ENCODE measurements at places on chromosomes 2 and 18.
A peak's percentile ranks its signal among the peaks of the same experiment; 100 is the strongest.

- peak; percentile 64 for DNase-seq
These were observed 17.0 kb upstream of the NFATC1 start for GRCh38 chr18:79378536-79379250.

GRCh38 chr18:36850527-36851201 is 21.7 kb downstream of the KIAA1328 start:
- DNase-seq: no peak

DNA sequence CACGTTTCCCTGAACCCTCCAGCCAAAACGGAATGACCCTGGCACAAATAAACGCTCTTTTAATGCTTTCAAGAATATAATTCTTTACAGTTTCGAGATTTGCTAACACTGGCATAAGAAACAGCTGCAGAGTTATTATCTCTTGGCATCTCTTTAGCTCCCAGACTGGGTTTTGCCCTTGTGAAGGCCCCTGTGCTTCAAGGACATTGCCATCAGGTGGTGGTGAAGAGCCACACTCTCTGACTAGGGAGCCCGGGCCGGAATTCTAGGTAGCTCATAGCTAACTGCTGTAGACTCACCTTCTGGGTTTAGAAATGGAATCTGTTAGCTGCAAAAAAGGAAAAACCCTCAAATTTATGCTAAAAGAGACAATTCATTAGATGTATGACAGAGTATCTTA is 13.3 kb upstream of the GALNT14 start:
- no peak for DNase-seq

- no peak for DNase-seq
These were observed 247.6 kb downstream of the TNS1 start for GRCh38 chr2:217755027-217755745.

DNA sequence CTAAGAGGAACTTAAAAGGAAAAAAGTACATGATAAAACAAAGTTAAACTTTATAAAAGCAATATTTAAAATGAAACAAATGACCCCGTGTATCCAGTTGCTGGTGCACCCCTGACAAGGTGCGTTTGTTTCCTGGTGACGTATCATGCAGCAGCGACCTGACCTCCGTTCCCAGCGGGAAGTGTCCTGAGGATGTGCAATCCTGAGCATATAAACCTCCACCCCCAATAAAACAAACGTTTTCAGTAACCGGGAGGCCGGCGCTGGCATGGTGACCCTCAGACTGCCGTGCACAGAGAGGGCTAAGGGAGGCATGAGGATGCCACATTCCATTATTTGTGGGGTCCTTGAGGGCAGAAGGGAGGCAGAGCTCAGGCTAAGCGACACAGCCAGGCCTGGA is 14.8 kb downstream of the SLC66A2 start:
- no peak for DNase-seq

- no peak for DNase-seq
These were observed 36.4 kb downstream of the TAF1B start for GRCh38 chr2:9879455-9880194.

GRCh38 chr2:118520246-118520645 is 327.2 kb downstream of the EN1 start:
- DNase-seq: no peak

DNA sequence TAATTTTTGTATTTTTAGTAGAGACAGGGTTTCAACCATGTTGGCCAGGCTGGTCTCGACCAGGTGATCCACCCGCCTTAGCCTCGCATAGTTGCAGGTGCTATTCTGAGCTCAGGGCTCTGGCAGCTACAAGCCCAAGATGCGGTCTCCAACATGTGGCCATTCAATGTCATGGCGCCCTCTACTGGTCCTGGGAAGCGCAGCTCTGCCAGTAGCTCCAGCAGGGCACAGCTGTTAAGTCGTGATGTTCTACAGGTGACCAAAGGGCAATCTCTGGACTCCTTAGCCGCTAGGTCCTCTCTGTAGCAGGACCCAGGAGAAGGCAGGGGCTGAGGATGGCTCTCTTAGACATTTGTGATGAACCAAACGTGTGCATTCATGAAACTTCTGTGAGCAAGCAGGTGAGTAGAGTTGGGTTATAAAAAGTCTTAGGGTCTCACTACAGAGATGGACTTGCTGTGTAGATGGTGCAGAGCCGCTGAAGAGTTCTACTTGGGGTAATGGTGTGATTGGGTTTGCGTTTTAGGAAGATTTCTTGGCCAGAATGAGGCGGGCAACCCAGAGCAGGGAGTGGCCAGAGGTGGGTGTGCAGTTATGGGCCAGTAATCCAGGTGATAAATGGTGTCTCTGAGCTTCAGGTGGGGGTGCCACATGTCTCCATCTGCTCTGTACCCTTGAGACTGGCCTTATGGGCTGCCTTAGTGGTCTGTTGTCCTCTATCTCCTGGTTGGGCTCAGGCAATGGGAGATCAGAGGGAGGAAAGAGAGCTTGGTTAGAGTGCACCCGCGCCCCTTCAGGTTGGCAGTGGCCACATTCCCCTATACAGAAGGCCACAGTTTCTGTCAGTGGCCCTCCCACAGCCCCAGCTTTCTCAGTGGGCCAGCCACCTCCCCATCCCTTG is 31.0 kb downstream of the IL37 start:
- DNase-seq: peak; percentile 9

DNA sequence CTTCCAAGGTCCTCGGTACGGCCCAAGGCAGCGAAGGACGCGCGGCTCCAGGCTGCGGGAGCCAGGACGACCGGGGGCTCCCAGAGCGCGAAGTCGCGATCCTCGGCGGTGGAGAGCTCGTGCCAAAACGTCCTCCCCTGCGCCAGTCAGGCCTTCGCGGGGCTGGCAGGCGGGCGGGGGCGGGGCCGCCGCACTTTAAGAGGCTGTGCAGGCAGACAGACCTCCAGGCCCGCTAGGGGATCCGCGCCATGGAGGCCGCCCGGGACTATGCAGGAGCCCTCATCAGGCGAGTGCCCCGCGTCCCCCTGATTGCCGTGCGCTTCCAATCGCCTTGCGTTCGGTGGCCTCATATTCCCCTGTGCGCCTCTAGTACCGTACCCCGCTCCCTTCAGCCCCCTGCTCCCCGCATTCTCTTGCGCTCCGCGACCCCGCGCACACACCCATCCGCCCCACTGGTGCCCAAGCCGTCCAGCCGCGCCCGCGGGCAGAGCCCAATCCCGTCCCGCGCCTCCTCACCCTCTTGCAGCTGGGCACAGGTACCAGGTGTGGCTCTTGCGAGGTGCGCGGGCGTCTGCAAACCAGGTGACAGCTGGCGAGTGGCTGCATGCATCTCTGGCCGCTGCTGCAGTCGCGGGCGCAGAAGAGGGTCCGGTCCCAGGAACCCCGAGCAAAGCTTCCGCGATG is at the start of gene CIDEA:
Gene CIDEA, plus strand, starts transcription at position 226 of the 684 bp plus-strand sequence. Its CDS starts 23 bp downstream, at position 249.
- DNase-seq: no peak

- no peak for DNase-seq
These were observed 82.2 kb upstream of the ITGA4 start for GRCh38 chr2:181374781-181375675.

DNA sequence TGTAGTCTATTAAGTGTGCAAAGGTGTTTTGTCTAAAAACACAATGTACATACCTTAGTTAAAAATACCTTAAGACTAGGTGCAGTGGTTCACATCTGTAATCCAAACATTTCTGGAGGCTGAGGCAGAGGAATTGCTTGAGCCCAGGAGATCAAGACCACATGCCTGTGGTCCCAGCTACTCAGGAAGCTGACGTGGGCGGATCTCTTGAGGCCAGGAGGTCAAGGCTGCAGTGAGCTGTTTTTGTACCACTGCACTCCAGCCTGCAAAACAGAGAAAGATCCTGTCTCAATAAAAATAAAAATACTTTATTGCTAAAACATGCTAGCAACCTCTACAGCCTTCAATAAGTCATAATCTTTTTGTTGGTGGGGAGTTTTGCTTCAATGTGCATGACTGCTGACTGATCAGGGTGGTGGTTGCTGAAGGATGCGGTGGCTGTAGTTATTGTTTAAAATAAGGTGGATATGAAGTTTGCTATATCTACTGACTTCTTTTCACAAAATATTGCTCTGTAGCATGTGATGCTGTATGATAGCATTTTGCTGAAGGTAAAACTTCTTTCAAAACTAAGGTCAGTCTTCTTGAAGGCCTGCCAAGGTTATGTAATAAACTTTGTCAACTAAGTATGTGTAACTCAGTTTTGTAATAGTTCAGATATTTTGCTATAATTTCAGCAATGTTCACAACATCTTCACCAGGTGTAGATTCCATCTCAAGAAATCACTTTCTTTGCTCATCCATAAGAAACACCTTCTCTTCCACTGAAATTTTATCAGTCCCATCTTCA is 1238.0 kb upstream of the NRXN1 start:
- no peak for DNase-seq

DNA sequence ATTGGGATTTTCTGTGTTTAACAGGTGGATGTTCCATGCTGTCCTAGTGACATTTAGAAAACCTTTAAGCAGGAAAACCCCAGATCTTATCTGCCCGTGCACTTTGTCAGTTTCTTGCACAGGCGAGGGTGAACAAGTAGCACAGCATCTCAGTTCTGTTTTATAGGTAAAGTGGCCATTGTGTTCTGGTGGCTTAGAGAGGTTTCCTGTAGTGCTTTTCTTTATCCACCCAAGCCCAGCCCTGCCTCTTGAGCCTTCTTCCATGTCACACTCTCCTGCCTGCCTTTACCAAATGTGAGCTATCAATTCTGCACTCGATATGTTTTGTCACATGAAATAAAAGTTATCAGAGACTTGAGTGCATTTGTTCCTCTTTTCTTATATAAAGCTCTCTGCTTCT is 135.3 kb upstream of the NOSTRIN start:
- no peak for DNase-seq
